ENCODE measurements at places on chromosomes 11 and 22. TPM values are rescaled to one million over a fixed set of nuclear protein-coding genes. Genes with fewer than 3 reads are reported as not detected.

Gene C11orf87
- total RNA-seq: not detected

Gene APOBEC3G
- total RNA-seq: 169 TPM

DNA sequence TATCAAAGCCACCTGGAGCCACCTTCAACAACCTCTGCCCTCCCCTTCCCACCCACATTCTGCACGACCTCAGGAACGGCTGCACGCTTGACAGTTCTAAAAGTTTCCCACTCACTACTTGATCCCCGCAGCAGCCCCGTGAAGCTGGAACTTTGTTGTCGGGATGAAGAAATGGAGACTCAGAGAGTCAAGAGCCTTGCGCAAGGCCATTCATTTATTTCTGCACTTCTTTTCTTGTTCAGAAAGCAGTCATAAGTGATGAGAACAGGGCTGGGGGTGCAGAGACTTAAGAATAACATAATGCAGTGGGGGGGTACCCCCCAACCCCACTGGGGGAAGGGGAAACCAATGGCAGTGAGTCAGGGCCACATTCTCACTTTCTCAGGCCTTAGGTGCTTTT lies 2.2 kb upstream of the ZFTA start:
- DNase-seq: no peak
- H3K27me3 ChIP-seq: peaks cover 18% of the 10 kb centered on the region
- H3K36me3 ChIP-seq: no peaks in the 10 kb centered on the region
- H3K4me1 ChIP-seq: peaks cover 7% of the 10 kb centered on the region

DNA sequence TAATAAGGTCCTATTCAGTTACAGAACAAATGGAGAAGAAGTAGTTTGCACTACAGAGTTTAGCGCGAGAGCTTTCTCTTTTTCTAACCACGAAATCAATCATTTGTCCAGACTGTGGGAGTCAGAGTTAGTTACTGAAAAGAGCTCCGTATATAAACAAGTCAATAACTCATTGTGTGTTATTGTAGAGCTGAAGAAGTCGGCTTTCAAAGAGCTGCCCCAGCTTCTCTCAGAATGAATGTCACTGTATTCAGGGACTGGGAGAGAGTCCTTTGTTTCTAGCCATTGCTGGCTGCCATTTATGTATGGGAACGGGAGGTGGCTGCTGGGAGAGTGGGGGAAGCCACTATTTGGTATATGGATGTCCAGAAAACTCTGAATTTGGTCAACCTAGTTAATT lies 227.8 kb downstream of the DCDC1 start:
- H3K36me3 ChIP-seq: no peaks in the 10 kb centered on the region
- no peak overlapping the region for H3K4me3 ChIP-seq
- no peak for DNase-seq
- no peak overlapping the region for H3K27ac ChIP-seq

DNA sequence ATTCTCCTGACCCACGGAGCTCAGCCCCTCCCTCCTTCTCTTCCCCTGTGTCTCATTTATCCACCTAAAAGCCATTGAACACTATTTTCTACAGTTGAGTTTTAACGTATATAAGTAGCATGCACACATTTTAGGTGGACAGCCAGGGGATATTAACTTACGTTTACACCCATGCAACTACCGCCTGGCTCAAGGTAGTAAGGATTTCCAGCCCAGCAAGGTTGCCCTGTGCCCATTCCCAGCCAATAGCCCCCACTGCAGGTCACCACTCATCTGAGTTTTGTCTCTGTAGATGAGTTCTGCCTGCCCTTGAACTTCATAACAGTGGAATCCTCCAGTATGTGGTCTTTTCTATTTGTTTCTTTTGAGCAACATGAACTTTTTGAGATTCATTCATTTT lies 65.4 kb downstream of the SMIM38 start:
- H3K27ac ChIP-seq: no peak overlapping the region
- no peak for DNase-seq
- no peak overlapping the region for H3K4me3 ChIP-seq
- no peaks in the 10 kb centered on the region for H3K4me1 ChIP-seq
- H3K36me3 ChIP-seq: peaks cover 8% of the 10 kb centered on the region

DNA sequence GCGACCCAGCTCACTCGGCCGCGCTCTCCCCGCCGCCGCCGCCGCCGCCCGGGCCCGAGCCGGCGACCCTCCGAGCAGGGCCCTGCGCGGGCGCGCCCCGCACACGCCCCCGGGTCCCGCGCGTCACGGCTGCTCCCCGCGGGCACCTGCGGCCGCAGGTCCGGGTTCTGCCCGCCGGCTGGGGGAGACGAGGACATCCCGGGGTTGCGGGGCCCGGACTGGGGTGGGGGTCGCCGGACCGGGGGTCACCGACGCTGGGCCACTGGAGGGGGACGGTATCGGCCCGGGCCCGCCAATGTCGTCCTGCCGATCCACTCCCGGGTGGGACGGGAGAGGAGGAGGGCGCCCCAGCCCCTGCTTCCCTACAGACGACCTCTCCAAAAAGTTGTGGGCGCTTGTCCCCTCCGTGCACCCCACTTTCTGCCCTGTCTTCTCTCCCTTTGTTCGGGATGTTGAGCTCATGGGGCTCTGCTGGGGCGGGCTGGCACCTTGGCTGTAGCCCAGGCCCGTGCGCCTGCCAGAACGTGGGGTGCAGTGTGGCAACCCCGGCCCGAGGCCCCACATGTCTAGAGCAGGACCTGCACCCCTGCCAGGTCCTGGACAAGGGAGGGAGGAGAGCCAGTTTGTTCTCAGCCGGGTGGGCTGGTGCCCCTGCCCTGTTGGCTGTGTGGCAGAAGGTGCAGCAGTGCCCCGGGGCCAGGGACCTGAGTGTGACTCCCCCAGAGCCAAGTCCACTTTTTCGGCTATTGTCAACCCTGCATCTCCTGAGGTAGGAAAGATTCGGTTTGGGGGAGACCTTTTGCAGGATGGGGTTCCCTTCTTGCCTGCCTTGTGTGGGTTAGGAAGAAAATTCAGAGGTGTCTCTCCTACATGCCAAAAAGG lies 40.2 kb upstream of the CELSR1 start:
- H3K27me3 ChIP-seq: no peaks in the 10 kb centered on the region
- no peak for DNase-seq
- H3K4me1 ChIP-seq: peaks cover 34% of the 10 kb centered on the region
- peak overlapping the region; percentile 89 for H3K4me3 ChIP-seq
- H3K36me3 ChIP-seq: no peaks in the 10 kb centered on the region

DNA sequence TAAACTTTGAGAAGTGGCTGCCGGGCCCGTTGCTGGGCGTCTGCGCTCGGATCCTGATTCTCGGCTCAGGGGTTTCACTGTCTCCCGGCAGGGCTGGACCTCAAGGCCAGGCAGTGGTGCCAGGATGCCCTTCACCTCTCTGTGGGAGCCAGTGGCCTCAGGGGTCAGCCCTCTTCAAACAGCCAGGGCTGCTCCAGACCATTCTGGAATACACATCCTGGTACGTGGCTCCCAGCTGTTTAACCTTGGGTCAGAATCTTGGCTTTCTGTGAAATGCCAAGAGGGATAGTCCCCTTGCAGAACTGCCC lies 70.5 kb downstream of the MPPED1 start:
- no peaks in the 10 kb centered on the region for H3K36me3 ChIP-seq
- H3K4me3 ChIP-seq: no peak overlapping the region
- H3K27me3 ChIP-seq: no peaks in the 10 kb centered on the region
- H3K27ac ChIP-seq: no peak overlapping the region

DNA sequence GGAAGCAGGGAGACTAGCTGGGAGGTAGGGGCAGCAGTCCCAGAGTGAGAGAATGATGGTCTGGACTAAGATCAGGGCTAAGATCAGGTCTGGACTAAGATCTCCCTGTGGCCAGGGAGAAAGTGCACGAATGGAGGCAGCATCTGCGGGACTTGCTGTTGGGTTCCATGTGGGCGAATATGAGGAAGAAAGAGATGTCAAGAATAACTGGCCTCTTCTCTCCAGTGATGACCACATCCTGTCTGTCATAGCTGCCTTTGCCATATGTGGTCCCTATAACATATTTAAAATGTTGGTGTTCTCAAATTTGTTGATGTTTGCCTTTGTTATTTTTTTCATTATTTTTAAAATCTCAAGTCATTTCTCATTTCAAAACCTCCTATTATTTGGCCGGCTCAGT lies 27.4 kb upstream of the CXCR5 start:
- H3K4me1 ChIP-seq: peaks cover 25% of the 10 kb centered on the region
- peak overlapping the region; percentile 86 for H3K27ac ChIP-seq
- H3K27me3 ChIP-seq: no peaks in the 10 kb centered on the region
- H3K4me3 ChIP-seq: peak overlapping the region; percentile 30

DNA sequence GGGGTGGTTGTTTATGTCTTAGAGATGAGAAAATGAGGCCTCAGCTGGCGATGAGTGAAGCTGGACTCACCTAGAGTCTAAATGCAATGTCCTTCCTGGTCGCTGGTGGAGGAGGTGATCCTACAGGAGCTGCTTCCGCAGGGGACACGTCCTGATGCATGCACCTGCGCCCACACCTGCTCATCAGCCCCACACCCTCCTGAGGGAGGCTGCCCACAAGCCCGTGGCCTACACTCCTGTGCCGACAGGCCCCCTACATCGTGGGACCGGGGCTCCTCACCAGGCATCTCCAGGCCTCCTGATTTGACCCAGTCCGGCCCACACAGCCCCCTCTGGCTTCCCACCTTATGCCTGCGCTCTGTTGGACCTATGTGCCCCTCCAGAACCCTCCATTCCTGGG lies 857.2 kb downstream of the TBC1D22A start:
- no peak overlapping the region for H3K4me3 ChIP-seq
- no peak for DNase-seq
- no peaks in the 10 kb centered on the region for H3K27me3 ChIP-seq
- no peaks in the 10 kb centered on the region for H3K4me1 ChIP-seq
- H3K36me3 ChIP-seq: no peaks in the 10 kb centered on the region
- H3K27ac ChIP-seq: no peak overlapping the region

DNA sequence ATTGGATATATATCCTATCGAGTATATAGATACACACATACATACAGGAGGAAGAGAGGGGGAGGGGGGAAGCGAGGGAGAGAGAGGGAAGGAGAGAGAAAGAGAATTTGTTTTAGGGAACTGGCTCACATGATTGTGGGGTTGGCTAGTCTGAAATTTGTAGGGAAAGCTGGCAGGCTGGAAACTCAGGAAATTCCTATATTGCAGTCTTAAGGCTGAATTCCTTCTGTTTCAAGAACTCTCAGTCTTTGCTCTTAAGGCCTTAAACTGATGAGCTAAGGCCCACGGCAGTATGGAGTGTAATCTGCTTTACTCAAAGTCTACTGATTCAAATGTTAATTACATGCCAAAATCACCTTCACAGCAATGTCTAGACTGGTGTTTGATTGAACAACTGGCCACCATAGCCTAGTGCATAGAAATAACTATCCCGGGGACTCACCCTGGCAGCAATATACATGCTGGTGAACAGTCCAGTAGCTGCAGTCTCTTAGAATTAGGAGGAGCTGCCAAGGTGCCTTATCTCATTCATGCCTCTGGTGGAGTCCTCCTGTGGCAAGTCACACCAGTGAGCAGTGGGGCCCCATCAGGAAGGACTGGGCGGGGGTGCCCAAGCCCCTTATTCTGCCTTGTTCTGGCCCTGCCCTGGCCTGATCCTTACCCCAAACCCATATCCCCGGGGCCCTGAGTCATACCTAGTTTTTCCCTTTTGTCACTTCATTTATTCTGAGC lies 59.7 kb upstream of the AMPD3 start:
- no peak overlapping the region for H3K27ac ChIP-seq
- H3K27me3 ChIP-seq: peaks cover 32% of the 10 kb centered on the region
- no peaks in the 10 kb centered on the region for H3K36me3 ChIP-seq
- no peak for DNase-seq
- no peaks in the 10 kb centered on the region for H3K4me1 ChIP-seq

GRCh38 chr11:114257621-114258558 lies 38.3 kb upstream of the NNMT start:
- H3K4me1 ChIP-seq: peaks cover 11% of the 10 kb centered on the region
- peak overlapping the region; percentile 68 for H3K27ac ChIP-seq
- no peaks in the 10 kb centered on the region for H3K36me3 ChIP-seq
- no peak overlapping the region for H3K4me3 ChIP-seq
- no peaks in the 10 kb centered on the region for H3K27me3 ChIP-seq

DNA sequence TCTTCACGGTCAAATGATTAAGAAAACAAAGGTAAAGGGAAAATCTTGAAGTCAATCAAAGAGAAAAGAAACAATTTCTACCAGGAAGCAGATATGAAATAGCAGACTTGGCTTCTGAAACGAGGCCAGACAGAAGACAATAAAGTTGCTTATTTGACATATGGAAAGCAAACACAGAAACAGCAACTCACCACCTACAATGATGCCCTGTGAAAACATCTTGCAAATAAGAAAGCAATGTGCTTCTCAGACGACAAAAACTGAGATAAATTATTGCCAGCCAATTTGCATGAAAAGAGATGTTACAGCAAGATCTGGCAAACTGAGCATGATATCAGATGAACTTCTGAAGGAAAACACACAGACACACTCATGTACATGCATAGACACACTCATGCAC lies 45.9 kb upstream of the CTSC start:
- H3K27ac ChIP-seq: no peak overlapping the region
- no peak overlapping the region for H3K4me3 ChIP-seq
- peaks cover 11% of the 10 kb centered on the region for H3K4me1 ChIP-seq
- DNase-seq: no peak
- H3K36me3 ChIP-seq: no peaks in the 10 kb centered on the region

DNA sequence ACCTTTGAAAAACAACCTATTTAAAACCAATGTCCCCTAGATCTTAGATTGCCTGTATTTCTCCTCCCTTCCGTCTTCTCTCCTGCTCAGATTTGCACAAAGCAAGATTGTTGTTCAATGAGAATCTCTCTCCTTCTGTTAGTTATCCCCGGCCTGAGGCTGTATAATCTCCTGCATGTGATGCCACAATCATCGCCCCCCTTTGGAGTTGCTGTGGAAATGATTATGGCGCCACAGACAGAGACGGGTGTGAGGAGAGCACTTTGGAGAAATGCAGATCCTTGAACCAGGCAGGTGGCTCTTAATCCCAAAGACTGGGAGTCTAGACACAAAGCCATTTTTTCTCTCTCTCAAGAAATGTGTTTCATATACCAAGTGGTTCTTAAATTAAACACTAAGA lies 941.3 kb downstream of the OPCML start:
- peaks cover 8% of the 10 kb centered on the region for H3K36me3 ChIP-seq
- DNase-seq: no peak
- no peak overlapping the region for H3K4me3 ChIP-seq
- no peak overlapping the region for H3K27ac ChIP-seq
- H3K27me3 ChIP-seq: no peaks in the 10 kb centered on the region

DNA sequence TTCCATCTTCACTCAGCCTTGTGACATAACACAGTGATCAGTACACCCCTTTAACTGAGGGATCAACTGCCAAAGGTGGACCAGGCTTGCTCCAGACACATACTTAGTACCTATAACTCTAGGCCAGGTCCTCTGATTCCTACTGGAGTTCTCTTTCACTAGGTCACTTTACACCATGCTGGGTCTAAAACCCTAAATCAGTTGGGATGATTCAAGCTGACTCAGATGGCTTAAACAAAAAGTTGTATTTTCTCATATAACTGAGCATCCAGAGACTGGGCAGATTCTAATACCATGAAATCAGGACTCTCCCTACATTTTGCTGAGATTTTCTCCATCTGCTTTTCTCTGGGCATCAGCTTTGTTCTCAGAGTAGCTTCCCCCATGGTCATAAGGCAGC lies 26.0 kb upstream of the FLI1 start:
- no peaks in the 10 kb centered on the region for H3K36me3 ChIP-seq
- H3K4me1 ChIP-seq: peaks cover 2% of the 10 kb centered on the region
- no peak for DNase-seq
- no peak overlapping the region for H3K4me3 ChIP-seq
- no peak overlapping the region for H3K27ac ChIP-seq

Measured in natural killer cell treated with Interleukin-12 subunit alpha and Interleukin-12 subunit beta and Interleukin-15 and Interleukin-18, amount 100 ng/mL, for 72 hours (primary cell).